Placental epithelial cell (primary cell): ENCODE measurements at places on chromosomes 1 and 21. TPM values are rescaled to one million over a fixed set of nuclear protein-coding genes. Genes with fewer than 3 reads are reported as not detected.

Gene NBL1
- total RNA-seq = 11.0 and 26.6 TPM in 2 replicates

Gene RGS4
- 0.79 and 1.2 TPM in 2 replicates for total RNA-seq

Gene RCC1
- total RNA-seq = 27.9 and 38.3 TPM in 2 replicates

Gene COL6A2
- total RNA-seq = 24.3 and 41.6 TPM in 2 replicates

Gene FAM110D
- not detected in 2 replicates for total RNA-seq

Gene TNFRSF4
- not detected in 2 replicates for total RNA-seq

Gene NDC1
- 5.1 and 19.1 TPM in 2 replicates for total RNA-seq

Gene KANK4
- 137 TPM in 2 replicates for total RNA-seq

Gene KRTAP6-2
- total RNA-seq = not detected in 2 replicates

Gene PCP4
- not detected in 2 replicates for total RNA-seq

Gene A3GALT2
- not detected in 2 replicates for total RNA-seq

Gene PPM1J
- 5.2 and 6.3 TPM in 2 replicates for total RNA-seq

Gene PIGP
- total RNA-seq = 7.1 and 15.4 TPM in 2 replicates

Gene CENPF
- total RNA-seq = 8.6 and 20.4 TPM in 2 replicates

Gene HCRTR1
- total RNA-seq = not detected in 2 replicates

Gene GSTM1
- total RNA-seq = not detected in 2 replicates

Gene RIPPLY3
- 0.33 and 0.79 TPM in 2 replicates for total RNA-seq

Gene KRTAP19-3
- total RNA-seq = not detected in 2 replicates

Gene LHX8
- total RNA-seq = not detected in 2 replicates

Gene PSRC1
- 5.0 and 10.2 TPM in 2 replicates for total RNA-seq

Gene TMOD4
- not detected in 2 replicates for total RNA-seq

Gene ZYG11A
- total RNA-seq = 0.76 and 2.0 TPM in 2 replicates

Gene IL12RB2
- total RNA-seq = 0.11 TPM in 1 of 2 replicates, not detected in the other

Gene PRAMEF20
- total RNA-seq = not detected in 2 replicates

Gene TMEM81
- 0.65 and 1.6 TPM in 2 replicates for total RNA-seq

Gene ADARB1
- 20.0 and 46.0 TPM in 2 replicates for total RNA-seq

Gene COA6
- 9.1 and 16.1 TPM in 2 replicates for total RNA-seq

Gene C1QA
- not detected in 2 replicates for total RNA-seq

Gene VANGL2
- 6.5 and 7.1 TPM in 2 replicates for total RNA-seq

Gene RAB7B
- 1.6 and 2.1 TPM in 2 replicates for total RNA-seq

Gene CFAP74
- not detected in 2 replicates for total RNA-seq

Gene ANP32E
- total RNA-seq = 16.9 and 20.1 TPM in 2 replicates

Gene TTC24
- total RNA-seq = not detected in 2 replicates

Gene CDK18
- 13.0 and 13.8 TPM in 2 replicates for total RNA-seq

Gene POU2F1
- 9.8 and 12.3 TPM in 2 replicates for total RNA-seq

Gene RNF19B
- total RNA-seq = 11.8 and 20.7 TPM in 2 replicates

Gene RORC
- not detected in 2 replicates for total RNA-seq

Gene CHIA
- total RNA-seq = under 0.01 and 0.11 TPM in 2 replicates

Gene PALMD
- total RNA-seq = not detected in 2 replicates

Gene TCEA3
- 18.2 and 38.9 TPM in 2 replicates for total RNA-seq

Gene LYST
- 19.0 and 31.8 TPM in 2 replicates for total RNA-seq

Gene SYT11
- 0.39 and 0.54 TPM in 2 replicates for total RNA-seq

Gene LRRC3
- 1.1 and 1.2 TPM in 2 replicates for total RNA-seq
